PC-3 (cell line): ENCODE measurements at places on chromosomes 16 and 17. TPM values are rescaled to one million over a fixed set of nuclear protein-coding genes. Genes with fewer than 3 reads are reported as not detected.

Gene RAI1
- total RNA-seq, result 33.0 and 64.2 TPM in 2 replicates

Gene GLIS2
- total RNA-seq, result 2.1 and 5.9 TPM in 2 replicates

Gene CMTM1
- total RNA-seq, result 0.92 and 1.4 TPM in 2 replicates

Gene CIITA
- total RNA-seq, result not detected in 2 replicates

Gene ASB16
- total RNA-seq, result 0.35 and 0.51 TPM in 2 replicates

Gene TBC1D3C
- not detected in 2 replicates for total RNA-seq

Gene CDK5R1
- 1.7 and 3.0 TPM in 2 replicates for total RNA-seq

Gene C1QL1
- 2.8 and 4.1 TPM in 2 replicates for total RNA-seq

Gene ABR
- total RNA-seq, result 35.4 and 58.5 TPM in 2 replicates

Gene TEX19
- 0.46 and 1.2 TPM in 2 replicates for total RNA-seq

Gene TEDC2
- 35.5 and 44.9 TPM in 2 replicates for total RNA-seq

Gene EFNB3
- total RNA-seq, result 4.9 and 7.7 TPM in 2 replicates

Gene ZSCAN10
- not detected in 2 replicates for total RNA-seq

Gene ARHGDIA
- total RNA-seq, result 201 and 261 TPM in 2 replicates

Gene CBX2
- total RNA-seq, result 39.2 and 43.9 TPM in 2 replicates

Gene PRAC1
- total RNA-seq, result 33.5 and 44.4 TPM in 2 replicates

Gene EVI2B
- 0.11 TPM in 1 of 2 replicates, not detected in the other for total RNA-seq

Gene TMEM235
- total RNA-seq, result not detected in 2 replicates

Gene KRTAP4-1
- not detected in 2 replicates for total RNA-seq

Gene HEATR9
- not detected in 2 replicates for total RNA-seq
